ENCODE measurements at places on chromosomes 12 and 14. TPM values are rescaled to one million over a fixed set of nuclear protein-coding genes. Genes with fewer than 3 reads are reported as not detected.

NUMB gene
- 78.3 TPM for polyA plus RNA-seq

PTPRQ gene
- polyA plus RNA-seq: 21.3 TPM

LRP1-AS gene
- polyA plus RNA-seq: not detected

USP44 gene
- 1.8 TPM for polyA plus RNA-seq

RNF212B gene
- polyA plus RNA-seq: 1.8 TPM

TAS2R42 gene
- not detected for polyA plus RNA-seq

CPNE8 gene
- polyA plus RNA-seq: 14.6 TPM

PPFIBP1 gene
- 136 TPM for polyA plus RNA-seq

TSPAN19 gene
- 0.32 TPM for polyA plus RNA-seq

IPO8 gene
- 58.6 TPM for polyA plus RNA-seq

CERS5 gene
- 71.0 TPM for polyA plus RNA-seq

INHBE gene
- 0.66 TPM for polyA plus RNA-seq

OR6C2 gene
- polyA plus RNA-seq: not detected

CFAP73 gene
- 1.2 TPM for polyA plus RNA-seq

PIP4K2C gene
- polyA plus RNA-seq: 42.1 TPM

KRT82 gene
- not detected for polyA plus RNA-seq

ADCY4 gene
- 21.6 TPM for polyA plus RNA-seq

PTGER2 gene
- polyA plus RNA-seq: 6.6 TPM

TC2N gene
- polyA plus RNA-seq: 14.3 TPM

SUPT16H gene
- polyA plus RNA-seq: 145 TPM

COL2A1 gene
- polyA plus RNA-seq: 44.9 TPM

IFNG-AS1 gene
- not detected for polyA plus RNA-seq

SYNDIG1L gene
- polyA plus RNA-seq: 0.19 TPM

PTCSC3 gene
- not detected for polyA plus RNA-seq

All from renal cortex interstitium (tissue), 15 donors.